ENCODE measurements at places on chromosomes 11 and 22. TPM values are rescaled to one million over a fixed set of nuclear protein-coding genes. Genes with fewer than 3 reads are reported as not detected.

ARHGAP8 gene
- total RNA-seq, result 9.0 TPM

CADM1 gene
- 64.0 TPM for total RNA-seq

MUC5B gene
- under 0.01 TPM for total RNA-seq

MMP1 gene
- total RNA-seq, result 0.43 TPM

DNAJB7 gene
- not detected for total RNA-seq

RASSF10 gene
- total RNA-seq, result 0.39 TPM

MS4A4A gene
- total RNA-seq, result not detected

POU2F3 gene
- 0.22 TPM for total RNA-seq

C11orf52 gene
- total RNA-seq, result 8.1 TPM

OR52K2 gene
- 0.11 TPM for total RNA-seq

CDKN1C gene
- 259 TPM for total RNA-seq

SLC22A12 gene
- not detected for total RNA-seq

FZD4 gene
- total RNA-seq, result 0.87 TPM

C22orf31 gene
- total RNA-seq, result not detected

MMP11 gene
- 5.9 TPM for total RNA-seq

KCNK4 gene
- not detected for total RNA-seq

KCNJ4 gene
- total RNA-seq, result not detected

PIWIL4 gene
- 2.3 TPM for total RNA-seq

SPI1 gene
- not detected for total RNA-seq

NUP50 gene
- 40.1 TPM for total RNA-seq

SLC6A5 gene
- total RNA-seq, result not detected

C11orf16 gene
- not detected for total RNA-seq

MMP13 gene
- not detected for total RNA-seq

KRTAP5-7 gene
- not detected for total RNA-seq

OR52H1 gene
- 0.76 TPM for total RNA-seq

RPLP2 gene
- 151 TPM for total RNA-seq

TREH gene
- total RNA-seq, result not detected

TYR gene
- not detected for total RNA-seq

WNT11 gene
- total RNA-seq, result 34.4 TPM

TSPAN32 gene
- not detected for total RNA-seq

IL17REL gene
- total RNA-seq, result not detected

OR52I1 gene
- not detected for total RNA-seq

AIFM3 gene
- 2.0 TPM for total RNA-seq

OR51B2 gene
- total RNA-seq, result not detected

POLR2L gene
- 60.5 TPM for total RNA-seq

MRGPRX4 gene
- total RNA-seq, result not detected

KDM2A gene
- 77.6 TPM for total RNA-seq

TEX12 gene
- total RNA-seq, result not detected

MEI1 gene
- total RNA-seq, result 0.39 TPM

PRAME gene
- not detected for total RNA-seq

FADD gene
- 36.2 TPM for total RNA-seq

PKNOX2 gene
- 3.1 TPM for total RNA-seq

SERPIND1 gene
- not detected for total RNA-seq

OR4A16 gene
- total RNA-seq, result not detected

DRD2 gene
- total RNA-seq, result not detected

ANGPTL5 gene
- total RNA-seq, result not detected

FXYD2 gene
- not detected for total RNA-seq

RFPL2 gene
- total RNA-seq, result not detected

APOA5 gene
- total RNA-seq, result not detected

SCGB1C1 gene
- not detected for total RNA-seq

DNAL4 gene
- 19.5 TPM for total RNA-seq

NXPE4 gene
- not detected for total RNA-seq

Data from placental epithelial cell (primary cell).